ENCODE measurements at places on chromosomes 5 and 9. TPM values are rescaled to one million over a fixed set of nuclear protein-coding genes. Genes with fewer than 3 reads are reported as not detected.

GRCh38 chr9:37378613-37379004 is 43.9 kb upstream of the GRHPR start:
- DNase-seq = no peak

- no peak for DNase-seq
Observed at GRCh38 chr5:76958991-76959767, 6.3 kb downstream of the CRHBP start.

DNA sequence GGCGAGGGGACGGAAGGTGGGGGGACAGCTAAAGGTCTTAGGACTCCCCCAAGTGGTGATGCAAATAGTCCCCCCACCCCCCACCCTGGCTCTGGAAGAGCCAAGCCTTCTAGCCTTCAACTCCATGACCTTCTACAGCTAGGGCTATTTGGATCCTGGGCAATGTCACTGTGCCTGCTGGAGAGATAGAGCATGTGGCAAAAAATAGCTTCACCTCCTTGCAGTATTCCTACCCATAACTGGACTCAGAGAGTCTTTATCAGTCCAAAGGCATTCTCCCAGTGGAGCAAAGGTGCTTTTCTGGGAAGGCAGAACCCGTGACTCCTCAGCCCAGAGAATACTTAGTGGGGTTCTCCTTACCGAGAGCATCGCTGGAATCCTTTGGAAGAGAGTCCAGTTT is 48.9 kb upstream of the PPARGC1B start:
- no peak for DNase-seq

DNA sequence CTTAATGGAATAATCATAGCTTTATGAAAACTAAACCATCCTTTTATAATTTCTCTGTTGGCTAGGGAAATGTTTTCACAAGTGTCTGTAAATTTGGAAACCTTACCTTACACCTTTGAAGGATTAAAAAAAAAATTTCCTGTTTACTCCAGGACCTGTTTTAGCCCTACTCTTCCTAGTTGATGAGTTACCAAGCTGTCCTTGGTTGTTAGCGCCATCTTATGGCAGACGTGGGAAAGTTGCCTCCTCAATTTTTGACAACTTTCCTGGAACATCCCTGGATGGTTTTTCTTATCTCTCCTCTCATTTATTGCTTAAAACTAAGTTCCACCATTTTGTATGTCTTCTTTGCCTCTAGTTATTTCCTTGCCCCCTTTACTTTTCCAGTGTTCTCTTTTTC is 25.7 kb downstream of the ZSWIM6 start:
- DNase-seq = no peak

- no peak for DNase-seq
Observed at GRCh38 chr9:100641166-100641565, 63.3 kb downstream of the CAVIN4 start.

DNA sequence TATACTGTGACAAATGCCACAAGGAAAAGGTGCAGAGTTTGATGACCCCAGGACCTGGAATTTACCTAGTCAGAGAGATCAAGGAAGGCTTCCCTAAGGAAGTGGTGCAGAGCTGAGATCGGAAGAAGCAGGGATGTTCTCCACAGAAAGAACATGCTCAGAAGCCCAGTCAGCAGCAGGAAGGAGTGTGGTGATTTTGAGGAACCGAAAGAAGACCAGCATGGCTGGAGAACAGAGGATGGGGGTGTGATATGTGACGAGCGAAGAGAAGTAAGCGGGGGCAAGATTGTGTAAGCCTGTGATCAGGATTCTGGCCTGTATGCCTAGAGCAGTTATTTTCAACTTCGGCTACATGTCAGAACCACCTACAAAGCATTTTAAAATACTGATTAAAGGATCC is 18.7 kb upstream of the PIK3R1 start:
- DNase-seq = no peak

GRCh38 chr9:124769549-124770358 is 1.4 kb downstream of the NR6A1 start:
- no peak for DNase-seq

DNA sequence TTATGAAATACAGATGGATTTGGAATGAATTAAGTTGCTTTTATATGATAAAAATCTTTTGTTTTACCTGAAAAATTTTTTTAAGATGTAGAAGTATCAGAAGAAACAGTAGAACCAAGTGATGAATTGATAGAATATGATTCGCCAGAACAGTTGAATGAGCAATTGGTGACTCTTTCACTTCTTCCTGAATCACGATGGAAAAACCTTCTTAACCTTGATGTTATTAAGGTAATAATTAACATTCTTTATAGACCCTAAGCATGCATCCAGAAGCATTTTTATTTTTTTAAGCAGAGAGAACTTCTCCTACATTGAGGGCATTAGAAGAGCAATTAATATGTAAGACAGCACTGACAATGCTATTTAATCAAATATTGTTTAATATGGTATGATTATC is 28.8 kb downstream of the WDR36 start:
- no peak for DNase-seq

- DNase-seq = no peak
Observed at GRCh38 chr5:158398360-158399201, 539.6 kb upstream of the CLINT1 start.

DNA sequence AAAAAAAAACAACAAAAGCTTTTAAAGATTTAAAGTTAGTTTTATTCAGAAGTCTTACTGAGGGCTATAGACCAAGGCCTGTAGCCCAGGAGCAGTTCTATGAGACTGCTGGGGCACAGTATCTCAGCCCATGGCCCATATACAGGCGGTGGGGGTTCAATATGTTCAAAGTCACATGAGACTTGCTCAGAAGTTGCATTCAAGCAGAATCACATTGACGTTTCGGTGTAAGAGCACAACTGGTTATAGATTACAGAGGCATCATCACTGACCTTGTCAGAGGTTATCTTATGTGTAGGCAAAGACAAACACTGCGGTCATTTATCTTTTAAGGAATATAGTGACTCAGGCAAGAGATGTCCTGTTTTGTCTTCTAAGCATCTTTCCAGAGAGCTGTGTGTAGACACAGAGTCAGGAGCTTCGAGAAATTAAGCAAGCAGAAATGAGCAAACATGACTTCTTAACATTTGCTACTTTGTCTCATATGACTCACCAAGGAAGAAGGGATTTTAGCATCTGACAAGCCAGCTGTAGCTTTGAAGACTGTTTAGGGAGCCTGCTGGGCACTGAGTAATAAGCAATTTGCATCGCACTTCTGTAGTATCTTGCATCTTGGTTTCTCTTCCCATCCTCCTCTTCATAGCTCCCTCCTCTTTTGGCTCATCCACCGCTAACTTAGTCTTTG is 12.9 kb upstream of the F2RL1 start:
- DNase-seq = no peak

GRCh38 chr5:96080557-96080956 is 118.9 kb upstream of the ELL2 start:
- DNase-seq = no peak

DNA sequence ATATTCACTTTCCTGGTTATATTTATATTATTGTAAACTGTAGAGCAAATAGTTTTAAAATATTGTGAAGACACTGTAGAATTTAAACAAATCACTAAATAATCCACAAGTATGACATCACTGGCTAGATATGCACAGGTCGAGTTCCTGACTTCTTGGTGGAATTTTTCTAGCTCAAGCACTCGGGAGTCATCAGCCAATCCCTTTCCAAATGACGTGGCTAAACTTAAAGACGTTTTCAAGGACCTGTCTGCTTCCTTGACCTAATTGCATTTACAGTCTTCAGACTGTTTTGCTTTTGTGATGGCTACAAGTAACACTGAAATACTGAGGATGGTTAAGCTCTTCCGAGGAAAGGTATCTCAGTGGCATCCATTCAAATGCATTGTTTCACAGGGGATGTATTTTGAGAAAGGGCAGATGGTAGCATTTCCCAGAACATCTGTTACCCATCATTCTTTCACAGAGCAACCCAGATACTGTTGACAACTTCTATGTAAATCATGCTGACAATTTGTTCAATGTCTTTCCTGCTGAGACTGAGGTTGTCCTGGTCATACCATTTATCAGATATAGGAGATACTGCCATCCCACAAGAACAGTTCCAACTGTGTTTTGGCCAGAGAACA is 262.8 kb downstream of the CDH10 start:
- DNase-seq = peak; percentile 7

DNA sequence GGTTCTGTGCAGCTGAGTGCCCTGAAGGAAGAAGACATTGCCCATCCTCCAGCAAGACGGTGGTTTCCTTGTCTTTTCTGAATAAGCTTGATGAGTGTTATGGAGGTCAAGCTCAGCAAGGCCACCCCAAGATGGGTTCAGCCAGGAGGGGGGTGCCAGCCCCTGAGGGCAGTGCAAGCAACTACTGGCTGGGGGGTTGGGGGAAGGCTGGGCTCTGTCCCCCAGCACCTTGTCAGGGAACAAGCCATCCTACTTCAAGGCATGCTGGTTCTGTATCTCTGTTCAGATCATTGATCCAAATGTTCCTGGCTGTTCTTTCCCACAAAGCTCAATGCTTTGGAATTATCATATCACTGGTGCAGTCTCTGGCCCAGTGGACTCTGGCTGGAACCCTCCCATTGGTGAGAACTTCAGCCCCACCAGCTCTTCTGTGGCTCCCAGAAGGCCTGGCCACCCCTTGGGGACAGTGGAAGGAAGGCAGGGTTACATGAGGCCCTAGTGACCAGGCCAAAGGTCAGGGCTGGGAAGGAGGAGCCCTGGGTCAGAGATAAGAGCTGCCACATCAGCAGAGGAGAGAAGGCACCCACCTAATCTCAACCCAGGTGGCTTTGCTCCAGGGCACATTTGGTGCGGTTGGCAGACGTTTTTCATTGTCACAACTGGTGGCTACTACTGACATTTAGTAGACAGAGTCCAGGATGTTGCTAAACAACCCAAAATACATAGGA is 280.2 kb downstream of the IRX2 start:
- no peak for DNase-seq

- no peak for DNase-seq
Observed at GRCh38 chr5:40622463-40623252, 57.1 kb upstream of the PTGER4 start.

DNA sequence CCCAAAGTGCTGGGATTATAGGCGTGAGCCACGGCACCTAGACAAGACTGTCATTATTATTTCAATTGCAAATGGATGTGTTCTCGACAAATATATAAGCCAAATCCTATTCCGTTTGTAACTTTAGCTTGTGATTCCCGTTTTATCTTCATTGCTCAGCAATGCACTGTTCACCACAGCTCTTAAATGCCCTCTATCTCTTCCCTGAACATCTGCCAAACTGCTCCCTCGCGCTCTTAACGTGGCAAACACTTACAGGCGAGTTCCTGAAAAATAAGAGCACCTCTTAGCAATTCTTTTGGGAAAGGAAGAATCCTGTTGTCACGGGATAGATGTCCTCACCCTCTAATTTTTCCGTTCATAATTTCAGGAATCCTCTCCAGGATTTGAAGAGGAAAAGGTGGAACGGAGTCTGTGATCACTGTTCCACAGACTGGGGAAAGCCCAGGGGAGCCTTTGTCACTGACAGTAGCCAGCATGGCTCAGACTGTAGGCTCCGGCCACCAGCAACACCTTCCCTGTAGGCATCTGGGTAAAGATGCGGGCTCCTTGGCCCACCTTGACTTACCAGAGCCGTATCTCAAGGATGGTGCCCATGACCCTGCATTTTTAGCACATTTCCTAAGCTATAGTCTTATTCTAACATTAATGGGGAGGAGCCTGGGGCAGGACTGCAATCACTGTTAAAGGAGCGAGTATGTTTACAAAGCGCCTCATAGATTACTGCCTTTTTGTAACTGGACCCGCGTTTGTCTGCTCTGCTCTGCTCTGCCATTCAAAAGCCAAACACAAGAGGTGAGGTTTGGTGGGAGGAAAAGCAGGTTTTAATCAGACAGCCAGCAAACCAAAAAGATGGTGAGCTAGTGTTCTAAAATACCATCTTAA is 20.2 kb upstream of the GNPDA1 start:
- no peak for DNase-seq

GRCh38 chr5:133121611-133122150 is 69.9 kb downstream of the HSPA4 start:
- DNase-seq = no peak

GRCh38 chr5:93573354-93574351 is 7.4 kb downstream of the NR2F1-AS1 start:
- peak; percentile 47 for DNase-seq

DNA sequence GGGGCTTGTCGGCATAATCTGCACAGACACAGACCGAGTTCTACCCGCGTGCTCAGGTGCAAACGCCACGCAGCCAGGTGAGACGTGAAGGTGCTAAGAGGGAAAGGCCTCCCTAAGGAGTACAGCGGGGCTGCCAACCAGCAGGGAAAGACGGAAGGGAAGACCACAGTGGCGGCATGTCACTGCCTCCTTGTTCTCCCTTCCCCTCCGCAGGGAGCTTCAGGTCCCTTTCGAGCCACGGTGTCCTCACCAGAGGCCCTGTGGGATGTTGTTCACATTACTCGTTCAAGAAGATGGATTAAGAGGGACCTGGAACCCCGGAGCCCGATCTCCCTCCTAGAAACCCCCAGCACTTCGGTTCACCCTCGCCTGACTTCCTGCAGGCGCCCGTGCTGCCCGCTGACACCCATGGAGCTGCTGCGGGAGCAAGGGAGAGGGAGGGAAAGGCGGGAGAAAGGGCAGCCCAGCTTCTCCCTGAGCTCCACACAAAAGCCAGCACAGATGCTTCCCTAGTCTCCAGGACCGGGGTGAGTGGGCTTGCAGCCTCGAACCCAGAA is 686 bp downstream of the BRD9 start:
- no peak for DNase-seq

DNA sequence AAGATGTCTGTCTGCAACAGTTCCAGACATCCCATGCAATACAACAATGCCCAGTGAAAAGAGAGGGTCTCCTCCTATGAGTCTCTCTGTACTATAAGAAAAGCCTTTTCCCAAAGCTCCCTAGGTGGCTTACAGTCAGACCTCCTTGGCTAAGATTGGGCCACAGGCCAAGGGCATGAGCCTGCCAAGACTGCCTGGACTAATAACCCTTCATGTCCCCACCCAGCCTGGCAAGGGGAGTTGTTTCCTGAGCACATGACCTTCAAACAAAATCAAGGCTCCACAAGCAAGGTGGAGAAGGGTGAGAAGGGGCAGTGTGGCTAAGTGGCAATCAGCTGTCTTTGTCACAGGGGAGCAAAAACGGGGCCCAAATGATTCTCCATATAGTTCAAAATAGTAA is 75.6 kb upstream of the ZSWIM6 start:
- DNase-seq = no peak

Gene BNC2
- polyA plus RNA-seq = 10.3 TPM

Gene GABRP
- polyA plus RNA-seq = 1.4 TPM

Gene OSMR
- polyA plus RNA-seq = 10.7 TPM

Gene OR1Q1
- polyA plus RNA-seq = not detected

Gene ZNF454
- polyA plus RNA-seq = 9.9 TPM

Gene HTR4
- polyA plus RNA-seq = not detected

Gene NIM1K
- polyA plus RNA-seq = 0.43 TPM

All from left kidney (tissue), 8 donors.